ENCODE measurements at places on chromosomes 1 and 21. TPM values are rescaled to one million over a fixed set of nuclear protein-coding genes. Genes with fewer than 3 reads are reported as not detected.

S100A7A gene
- total RNA-seq, result not detected

LRRC7 gene
- total RNA-seq, result not detected

ZNF692 gene
- 100 TPM for total RNA-seq

KIAA1614 gene
- 0.16 TPM for total RNA-seq

- peaks cover 6% of the 10 kb centered on the region for H3K27me3 ChIP-seq
- H3K4me1 ChIP-seq, result peaks cover 2% of the 10 kb centered on the region
- H3K4me3 ChIP-seq, result no peak overlapping the region
- no peak overlapping the region for H3K27ac ChIP-seq
- H3K36me3 ChIP-seq, result peaks cover 13% of the 10 kb centered on the region
Observed at GRCh38 chr1:91777196-91777595, 108.8 kb downstream of the TGFBR3 start.

DNA sequence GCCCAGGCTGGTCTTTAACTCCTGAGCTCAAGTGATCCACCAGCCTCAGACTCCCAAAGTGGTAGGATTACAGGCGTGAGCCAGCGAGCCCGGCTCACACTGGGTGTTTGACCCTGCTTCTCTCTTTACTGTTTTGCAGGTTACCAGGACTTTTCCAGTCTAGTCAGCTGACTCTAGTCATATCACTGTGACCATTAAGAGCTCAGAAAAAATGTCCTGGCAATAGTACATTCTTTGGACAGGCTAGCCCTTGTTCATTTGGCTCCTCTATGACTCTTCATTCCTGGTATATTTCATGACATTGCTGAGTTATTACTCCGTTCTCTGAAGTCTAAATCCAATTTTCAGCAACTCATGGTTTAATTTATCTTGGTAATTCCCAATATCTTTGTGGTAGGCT lies 8.0 kb upstream of the CA6 start:
- H3K4me3 ChIP-seq, result no peak overlapping the region
- H3K27me3 ChIP-seq, result no peaks in the 10 kb centered on the region
- peak overlapping the region; percentile 79 for H3K27ac ChIP-seq
- H3K4me1 ChIP-seq, result peaks cover 52% of the 10 kb centered on the region
- peaks cover 11% of the 10 kb centered on the region for H3K36me3 ChIP-seq

DNA sequence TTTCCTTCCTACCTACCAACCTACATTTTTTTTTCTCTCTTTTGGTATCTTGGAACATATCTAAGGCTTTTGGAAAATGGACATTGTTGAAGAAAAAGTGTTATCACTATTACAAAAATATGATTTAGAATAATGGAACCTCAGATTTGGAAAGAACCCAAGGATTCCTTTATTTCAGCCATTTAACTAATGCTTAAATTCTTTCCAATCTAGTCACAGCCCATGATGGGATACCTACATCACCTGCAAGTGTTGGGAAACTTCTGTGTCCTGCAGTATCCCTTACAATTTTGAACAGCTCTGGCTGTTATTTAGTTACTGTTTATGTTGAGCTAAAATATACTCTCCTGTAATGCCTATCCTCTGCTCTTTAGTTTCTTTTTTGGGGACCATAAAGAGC lies 22.3 kb upstream of the APOBEC4 start:
- no peak overlapping the region for H3K27ac ChIP-seq
- H3K27me3 ChIP-seq, result peaks cover 25% of the 10 kb centered on the region
- no peaks in the 10 kb centered on the region for H3K36me3 ChIP-seq
- no peak for DNase-seq

GRCh38 chr1:195251900-195252299 lies 1356.3 kb downstream of the KCNT2 start:
- no peak overlapping the region for H3K4me3 ChIP-seq
- H3K36me3 ChIP-seq, result no peaks in the 10 kb centered on the region
- no peak overlapping the region for H3K27ac ChIP-seq
- DNase-seq, result no peak
- no peaks in the 10 kb centered on the region for H3K27me3 ChIP-seq

DNA sequence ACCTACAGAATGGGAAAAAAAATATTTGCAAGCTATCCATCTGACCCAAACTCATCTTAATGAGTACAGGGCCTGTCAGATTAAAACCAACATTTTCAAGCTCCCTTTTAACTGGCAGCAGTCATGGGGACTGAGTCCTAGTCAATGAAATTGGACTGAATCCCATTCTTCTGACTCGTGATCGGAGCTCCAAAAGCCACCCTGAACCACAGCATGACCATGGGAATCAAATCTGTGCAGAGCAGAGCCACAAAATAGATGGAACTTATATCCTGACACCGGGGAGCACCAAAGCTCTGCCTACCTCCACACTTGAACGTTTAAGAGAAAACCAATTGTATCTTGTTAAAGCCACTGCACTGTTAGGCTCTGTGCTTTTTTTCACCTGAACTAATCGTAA lies 5.0 kb upstream of the RWDD3 start:
- H3K4me1 ChIP-seq, result peaks cover 7% of the 10 kb centered on the region
- H3K4me3 ChIP-seq, result no peak overlapping the region

GRCh38 chr1:205918955-205919746 lies 24.1 kb downstream of the SLC26A9 start:
- H3K27ac ChIP-seq, result no peak overlapping the region
- no peak overlapping the region for H3K4me3 ChIP-seq
- H3K4me1 ChIP-seq, result no peaks in the 10 kb centered on the region
- DNase-seq, result peak; percentile 91

- no peaks in the 10 kb centered on the region for H3K36me3 ChIP-seq
- DNase-seq, result peak; percentile 68
Observed at GRCh38 chr1:116873680-116874271, 35.9 kb upstream of the PTGFRN start.

GRCh38 chr1:67383999-67384638 lies 46.1 kb downstream of the SERBP1 start:
- H3K4me1 ChIP-seq, result no peaks in the 10 kb centered on the region
- no peak overlapping the region for H3K4me3 ChIP-seq
- no peak overlapping the region for H3K27ac ChIP-seq
- DNase-seq, result no peak

GRCh38 chr1:38326856-38327255 lies 280.3 kb upstream of the POU3F1 start:
- H3K4me3 ChIP-seq, result no peak overlapping the region
- H3K4me1 ChIP-seq, result no peaks in the 10 kb centered on the region
- no peak overlapping the region for H3K27ac ChIP-seq

DNA sequence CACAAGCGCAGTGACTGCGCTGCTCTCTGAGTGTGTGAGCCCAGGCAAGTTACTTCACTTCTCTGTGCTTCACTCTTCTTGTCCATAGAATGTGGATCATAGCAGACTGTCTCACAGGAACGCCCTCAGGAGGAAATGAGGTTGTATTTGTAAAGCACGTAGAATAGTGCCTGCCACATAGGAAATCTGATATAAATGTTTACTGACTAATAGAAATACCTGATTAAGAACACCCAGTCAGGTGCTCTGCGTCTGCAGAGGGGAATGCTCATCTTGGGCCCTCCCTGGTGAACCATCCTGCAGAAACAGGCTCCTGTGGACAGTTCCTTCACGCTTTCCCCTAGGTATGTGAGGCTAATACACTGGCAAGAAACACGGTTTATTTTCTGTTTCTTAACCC lies 100.3 kb downstream of the BEND5 start:
- H3K4me1 ChIP-seq, result peaks cover 2% of the 10 kb centered on the region
- no peak overlapping the region for H3K27ac ChIP-seq
- no peak overlapping the region for H3K4me3 ChIP-seq
- no peak for DNase-seq

- peaks cover 9% of the 10 kb centered on the region for H3K4me1 ChIP-seq
- no peak overlapping the region for H3K27ac ChIP-seq
Observed at GRCh38 chr1:204974327-204974726, 68.7 kb upstream of the CNTN2 start.

DNA sequence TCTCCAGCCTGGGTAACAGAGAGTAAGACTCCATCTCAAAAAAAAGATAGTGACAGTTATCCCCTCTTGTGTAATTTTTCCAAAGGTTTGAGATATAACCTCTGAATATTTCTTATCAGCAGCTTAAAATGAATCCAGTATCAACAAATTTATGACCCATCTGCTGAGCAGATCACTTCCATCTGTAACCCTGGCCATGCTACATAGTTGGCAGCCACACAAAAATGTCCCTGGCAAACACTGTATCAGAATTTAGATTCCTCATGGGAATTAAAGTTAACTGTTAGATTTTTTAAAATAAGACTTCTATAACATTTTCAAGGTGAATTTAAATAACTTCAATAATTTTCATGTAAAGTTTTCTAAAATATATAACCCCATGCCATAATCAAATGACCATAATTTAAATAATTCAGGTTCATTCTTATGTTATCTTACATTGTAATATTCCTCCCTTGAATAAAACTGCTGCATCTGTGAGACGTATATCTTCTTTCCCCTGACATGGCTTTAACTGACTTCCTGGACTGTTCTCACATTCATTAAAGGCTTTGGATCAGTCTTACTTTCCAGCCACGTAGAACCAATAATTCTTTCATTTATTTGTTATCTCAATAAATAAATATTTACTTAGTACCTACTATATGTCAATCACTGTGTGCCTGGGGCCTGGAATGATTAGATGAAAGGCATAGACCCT lies 5.3 kb upstream of the PRPF38B start:
- H3K4me3 ChIP-seq, result no peak overlapping the region
- no peak overlapping the region for H3K27ac ChIP-seq
- no peak for DNase-seq
- H3K4me1 ChIP-seq, result peaks cover 15% of the 10 kb centered on the region
- H3K36me3 ChIP-seq, result peaks cover 5% of the 10 kb centered on the region
- H3K27me3 ChIP-seq, result peaks cover 22% of the 10 kb centered on the region
